ENCODE measurements at places on chromosomes 2 and 18.
A peak's percentile ranks its signal among the peaks of the same experiment; 100 is the strongest.

DNA sequence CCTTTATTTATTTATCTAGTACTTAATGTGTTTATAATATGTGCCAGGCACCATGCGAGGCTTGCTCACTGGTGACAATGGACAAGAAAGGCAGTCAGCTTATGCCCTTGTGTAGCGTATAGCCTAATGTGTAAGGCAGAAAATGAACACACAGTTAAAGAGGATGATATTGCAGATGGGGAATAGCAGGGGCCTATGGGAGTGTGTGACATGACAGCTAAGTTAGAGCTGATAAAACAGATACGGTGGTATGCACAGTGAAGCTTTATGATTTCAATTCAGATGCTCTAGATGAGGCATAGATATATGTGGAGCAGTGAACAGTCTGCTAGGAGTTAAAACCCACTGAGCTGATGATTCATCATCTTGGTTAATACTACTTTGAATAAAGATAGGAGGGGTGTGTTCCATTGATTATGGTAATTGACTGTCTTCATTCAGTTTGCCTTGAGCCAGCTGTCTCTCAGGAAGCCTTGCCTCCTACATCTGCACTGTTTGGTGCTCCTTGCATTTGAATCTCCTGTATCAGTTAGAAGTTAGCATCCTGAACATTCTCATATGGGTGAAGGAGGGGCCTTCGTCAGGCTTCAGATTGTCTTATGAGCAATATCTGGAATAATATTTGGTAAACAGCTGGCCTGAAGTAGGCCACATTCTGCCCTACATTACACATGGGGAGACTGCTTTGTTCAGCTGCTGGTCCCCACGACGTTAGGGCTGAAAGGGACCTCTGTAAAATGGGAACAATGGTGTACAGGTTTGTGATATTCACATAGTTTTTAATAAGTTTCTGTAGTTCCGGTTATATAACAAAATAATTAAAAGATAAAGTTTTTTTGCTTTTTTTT, 13.2 kb downstream of the MAP4K4 start:
- no peak for DNase-seq

- no peak for DNase-seq
These were observed 30.1 kb downstream of the HRH4 start for GRCh38 chr18:24490539-24490938.

DNA sequence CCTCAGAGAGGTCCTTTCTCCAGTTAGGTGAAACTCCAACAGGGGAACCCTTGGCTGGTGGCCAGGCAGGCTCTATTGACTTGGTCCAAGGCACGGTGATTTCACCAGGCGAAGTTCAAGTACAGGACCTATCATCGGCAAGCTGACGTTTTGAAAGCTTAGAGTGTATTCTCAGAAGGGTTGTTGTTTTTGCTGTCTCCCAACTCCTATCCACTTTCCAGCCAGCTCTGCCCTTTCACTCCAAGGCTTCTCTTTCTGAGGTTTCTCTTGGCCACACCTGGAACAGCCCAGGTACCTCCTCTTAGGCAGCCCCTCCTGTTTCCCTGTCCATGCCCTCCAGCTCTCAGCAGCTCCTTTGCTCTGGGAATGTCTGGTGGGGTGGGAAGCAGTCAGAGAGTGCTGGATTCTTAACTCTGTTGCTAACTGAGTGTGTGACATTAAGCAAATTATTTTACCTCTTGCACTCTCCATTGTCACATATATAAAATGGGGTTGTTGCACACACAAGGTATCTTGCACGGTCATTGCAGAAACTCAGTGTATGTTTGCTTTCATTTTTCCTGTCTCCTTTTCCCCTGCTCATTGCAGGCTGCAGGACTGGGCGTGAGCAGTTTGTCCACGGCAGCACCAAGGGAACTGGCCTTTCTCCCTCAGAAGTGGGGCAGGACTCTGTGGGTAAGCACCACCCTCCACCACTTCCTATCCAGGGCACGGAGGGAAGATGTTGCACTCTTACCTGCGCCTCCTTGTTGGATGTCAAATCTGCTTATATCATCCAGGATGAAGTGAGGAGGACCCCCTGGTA, 30.2 kb downstream of the CAPN13 start:
- no peak for DNase-seq

DNA sequence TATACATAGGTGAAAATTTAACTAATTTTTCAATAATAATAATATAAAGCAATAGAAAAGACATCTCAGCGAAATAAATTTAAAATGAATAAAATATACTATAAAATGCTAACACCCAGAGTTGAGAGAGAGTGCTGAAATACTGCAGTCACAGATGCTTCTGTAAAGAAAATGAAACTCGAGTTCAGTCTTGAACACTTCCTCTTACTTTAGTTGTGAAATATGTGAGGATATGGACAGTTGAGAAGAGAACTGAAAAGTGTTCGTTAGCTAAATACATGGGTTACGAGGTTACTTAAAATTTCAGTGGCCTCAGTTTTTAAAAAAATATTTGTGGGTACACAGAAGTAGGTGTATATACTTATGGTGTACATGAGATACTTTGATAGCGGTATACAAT, 106.8 kb downstream of the DNAH7 start:
- DNase-seq = no peak

DNA sequence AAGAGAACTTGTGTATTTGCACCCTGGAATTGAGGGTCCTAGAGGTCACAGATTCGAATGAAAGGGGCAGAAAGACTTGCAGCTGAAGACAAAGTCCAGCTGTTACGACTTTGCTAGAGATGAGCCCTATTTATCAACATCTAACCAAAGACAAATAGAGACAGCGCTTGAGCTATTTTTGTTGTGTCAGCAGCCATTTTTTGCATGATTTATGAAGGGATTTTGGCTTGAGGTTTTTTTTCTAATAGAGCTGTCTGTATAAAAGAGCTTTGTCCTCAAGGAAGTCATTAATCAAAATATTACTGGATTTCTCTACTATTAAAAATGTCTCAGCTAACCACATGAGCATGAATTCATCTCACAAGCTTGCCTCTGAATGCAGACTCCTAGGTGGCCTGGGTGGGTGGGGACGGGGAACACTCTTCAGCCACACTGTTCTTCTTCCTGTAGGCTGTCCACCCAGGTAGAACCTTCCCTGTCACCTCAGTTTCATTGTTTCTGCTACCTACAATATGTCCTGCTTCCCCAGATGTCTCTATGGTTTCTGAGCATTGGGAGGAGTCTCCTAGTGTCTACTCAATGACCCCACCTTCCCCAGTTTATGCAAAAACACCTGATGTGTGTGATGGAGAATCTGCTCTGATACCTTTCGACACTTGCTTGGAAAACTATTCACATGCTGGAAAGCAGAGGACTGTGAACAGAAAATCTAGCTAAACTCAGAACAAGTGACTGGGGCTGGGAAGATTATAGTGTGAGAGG, 7.2 kb upstream of the CD226 start:
- no peak for DNase-seq

- no peak for DNase-seq
These were observed 58.7 kb downstream of the L3MBTL4 start for GRCh38 chr18:6355789-6356589.

GRCh38 chr2:181356526-181357130, 100.6 kb upstream of the ITGA4 start:
- DNase-seq = no peak

- DNase-seq = no peak
These were observed 27.9 kb upstream of the CCBE1 start for GRCh38 chr18:59725142-59725541.

- no peak for DNase-seq
These were observed 1456.4 kb downstream of the SUCLG1 start for GRCh38 chr2:83002706-83003105.

DNA sequence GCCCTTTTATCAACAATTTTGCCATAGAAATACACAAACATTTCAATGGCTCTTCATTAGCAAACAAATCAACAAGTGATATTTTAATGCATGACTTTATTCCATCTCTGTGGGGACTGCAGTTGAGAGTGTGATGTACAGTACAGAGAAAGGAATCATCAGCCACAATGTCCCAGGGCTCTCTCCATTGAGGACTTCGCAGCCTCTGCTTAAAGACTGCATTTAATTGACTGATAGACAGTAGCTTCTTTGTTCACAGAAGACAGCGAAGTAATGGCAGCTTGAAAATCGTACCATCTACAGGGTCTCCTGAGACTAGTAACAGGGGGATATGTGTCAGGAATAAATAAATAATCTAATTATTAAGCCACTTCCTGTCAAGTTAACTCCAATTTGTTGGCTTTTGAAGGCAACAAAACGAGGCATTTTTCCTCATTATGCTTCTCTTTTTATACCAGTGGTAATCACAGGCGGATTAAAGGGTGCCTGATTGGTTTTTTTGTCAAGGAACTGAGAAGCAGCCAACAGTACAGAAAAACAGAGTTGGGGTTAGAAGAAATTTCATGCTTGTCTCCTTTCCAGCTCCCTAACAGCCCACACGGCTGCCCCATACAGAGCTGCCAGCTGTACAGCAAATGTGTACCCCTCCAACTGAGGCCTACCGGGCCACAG, 164.3 kb downstream of the ZNF521 start:
- no peak for DNase-seq

DNA sequence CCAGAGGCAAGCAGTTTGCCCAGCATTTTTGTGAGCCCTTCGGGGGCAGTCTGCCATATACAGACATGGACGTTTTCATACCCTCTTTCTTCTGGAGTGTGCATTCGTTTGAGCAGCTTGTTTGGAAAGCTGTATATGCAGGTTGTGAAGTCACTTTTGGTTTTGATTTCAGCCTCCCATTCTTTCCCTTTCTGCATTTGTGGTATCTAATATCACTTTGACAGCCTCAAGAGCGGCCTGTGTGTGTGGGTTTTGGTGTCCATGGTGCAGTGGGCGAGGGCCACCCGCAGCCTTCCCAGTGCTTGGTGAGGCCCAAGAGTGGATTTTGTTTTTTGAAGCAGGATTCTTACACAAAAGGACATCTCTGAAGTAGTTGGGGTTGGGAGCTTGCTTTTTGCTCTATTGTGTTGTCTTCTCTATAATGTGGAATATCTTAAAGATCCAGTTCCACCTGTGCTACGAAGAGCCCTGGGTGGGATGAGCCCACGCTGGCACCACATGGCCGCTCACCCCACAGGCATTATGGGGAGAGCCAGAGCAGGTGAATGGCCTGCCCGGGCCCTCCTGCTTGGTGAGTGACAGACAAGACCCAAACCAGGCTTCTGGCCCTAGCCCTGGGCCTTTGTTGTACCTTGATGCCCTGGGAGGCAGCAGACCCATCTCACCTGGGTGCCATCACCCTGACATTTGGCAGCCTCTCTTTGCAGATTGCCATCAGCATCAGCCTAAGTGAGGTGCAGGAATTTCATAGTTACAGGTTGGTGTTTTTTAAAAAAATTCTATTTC, 29.5 kb downstream of the INPP4A start:
- no peak for DNase-seq

GRCh38 chr2:106316915-106317314, 122.8 kb upstream of the UXS1 start:
- DNase-seq = no peak

DNA sequence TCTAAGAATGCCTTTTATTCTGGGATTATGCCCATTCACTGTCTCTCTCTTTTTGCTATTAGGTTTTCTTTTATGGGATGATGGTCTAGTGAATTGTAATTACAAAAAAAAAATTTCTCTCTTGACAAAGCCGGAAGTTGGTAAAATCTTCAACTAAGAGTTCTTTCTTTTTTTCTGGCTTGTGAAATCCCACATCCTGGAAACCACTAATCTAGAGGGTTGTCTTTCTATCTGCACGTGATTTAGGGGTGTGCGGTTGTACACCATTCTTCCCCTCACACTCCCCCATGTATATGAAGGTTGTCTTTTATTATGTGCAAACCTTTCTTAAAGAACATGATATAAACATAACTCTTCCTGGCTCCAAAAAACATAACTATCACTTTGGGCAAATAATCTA, 52.0 kb downstream of the GATA6 start:
- DNase-seq = no peak

GRCh38 chr2:3876685-3877084, 173.3 kb downstream of the DCDC2C start:
- no peak for DNase-seq

GRCh38 chr2:3460831-3461800, 58.2 kb downstream of the ADI1 start:
- DNase-seq = no peak

- no peak for DNase-seq
These were observed 21.1 kb upstream of the KLHL29 start for GRCh38 chr2:23363831-23364230.

- no peak for DNase-seq
These were observed 37.1 kb downstream of the ACSL3 start for GRCh38 chr2:222897898-222898297.

GRCh38 chr2:117027646-117028045, 786.8 kb upstream of the DDX18 start:
- no peak for DNase-seq

DNA sequence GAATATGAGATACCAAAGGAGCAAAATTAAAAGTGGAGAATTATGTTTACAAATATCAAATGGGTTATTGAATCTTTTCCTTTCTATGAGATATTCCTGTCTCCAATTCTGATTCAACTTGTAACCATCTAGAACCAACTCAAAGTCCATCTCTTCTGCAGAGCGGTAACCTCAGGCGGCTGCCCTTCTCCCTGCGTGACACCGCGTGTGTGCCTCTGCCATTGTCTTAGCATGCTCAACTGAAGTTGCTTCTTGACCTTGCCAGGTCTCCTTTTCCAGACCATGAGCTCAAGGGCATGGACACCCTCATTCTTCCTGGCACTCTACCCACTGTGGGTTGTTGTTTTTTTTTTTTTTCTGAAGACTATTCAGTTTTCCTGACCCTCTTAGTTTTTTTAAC, 104.0 kb upstream of the FOSL2 start:
- no peak for DNase-seq

GRCh38 chr2:190466819-190467446, 58.8 kb downstream of the MFSD6 start:
- DNase-seq = peak; percentile 4

DNA sequence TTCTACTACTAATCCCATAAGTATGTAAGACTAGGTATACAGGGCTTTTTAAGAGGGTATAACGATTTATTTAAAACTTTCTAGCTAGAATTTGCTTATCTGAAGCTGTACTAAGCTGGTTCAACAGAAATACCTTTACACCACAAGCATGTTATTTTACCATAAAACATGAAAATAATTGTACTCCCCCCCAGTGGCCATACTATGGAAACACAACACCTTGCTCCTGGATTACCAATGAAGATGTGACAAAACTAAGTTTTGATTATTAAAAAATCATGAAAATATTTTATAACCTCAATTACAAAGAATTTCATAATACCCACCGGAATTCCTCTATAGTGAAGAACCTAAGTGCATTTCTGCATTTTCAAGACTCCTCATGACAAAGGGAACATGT, 27.3 kb downstream of the LPIN2 start:
- no peak for DNase-seq
